Muscle of arm (tissue), 14 donors: ENCODE measurements at places on chromosomes 16 and 17.

DNA sequence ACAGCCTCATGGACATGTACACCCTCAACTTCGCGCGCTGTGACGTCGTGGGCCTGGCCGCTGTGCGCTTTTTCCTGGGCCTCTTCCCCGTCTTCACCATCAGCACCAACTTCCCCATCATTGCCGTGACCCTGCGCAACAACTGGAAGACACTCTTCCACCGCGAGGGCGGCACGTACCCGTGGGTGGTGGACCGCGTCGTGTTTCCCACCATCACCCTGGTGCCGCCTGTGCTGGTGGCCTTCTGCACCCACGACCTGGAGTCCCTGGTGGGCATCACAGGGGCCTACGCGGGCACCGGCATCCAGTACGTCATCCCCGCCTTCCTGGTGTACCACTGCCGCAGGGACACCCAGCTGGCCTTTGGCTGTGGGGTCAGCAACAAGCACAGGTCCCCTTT lies 23.5 kb downstream of the GRIN2C start:
- DNase-seq: no peak

- DNase-seq: peak; percentile 36
Observed at GRCh38 chr17:47789611-47790561, 31.7 kb downstream of the OSBPL7 start.

DNA sequence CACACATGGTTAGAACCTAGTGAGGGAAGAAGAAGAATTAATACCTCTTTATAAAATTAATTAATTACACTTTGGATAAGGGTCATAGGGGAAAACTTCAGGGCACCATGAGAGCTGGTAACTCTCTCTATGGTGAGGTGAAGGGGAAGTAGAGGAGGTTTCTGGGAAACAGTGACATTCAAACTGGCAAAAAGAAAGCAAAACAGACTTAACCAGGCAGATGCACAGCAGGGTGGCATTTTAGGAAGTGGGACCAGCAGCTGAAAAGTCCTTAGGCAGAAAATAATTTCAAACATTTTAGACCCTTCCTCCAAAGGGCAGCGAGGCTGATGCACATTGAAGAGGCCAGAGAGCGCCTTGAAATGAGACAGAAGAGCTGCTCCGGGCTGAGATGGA lies 157.8 kb downstream of the CDH13 start:
- no peak for DNase-seq

DNA sequence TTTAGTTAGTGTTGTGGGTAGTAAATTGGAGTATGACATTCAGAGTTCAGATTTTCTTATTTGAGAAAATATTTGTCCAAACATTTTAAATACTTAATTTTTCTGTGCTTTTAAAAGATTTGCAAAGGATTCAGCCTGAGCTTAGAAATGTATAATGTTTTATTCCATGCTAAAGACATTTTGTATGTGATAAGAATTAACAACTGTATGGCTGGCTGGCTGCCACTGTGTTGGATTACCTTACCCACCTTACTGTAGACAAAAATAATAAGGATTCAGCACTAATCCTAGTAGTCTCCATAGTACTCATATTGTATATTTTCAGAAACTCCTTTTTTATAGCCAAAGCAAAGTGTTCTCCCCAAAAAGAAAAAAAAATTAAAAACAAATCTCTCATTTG lies 74.8 kb downstream of the TANC2 start:
- DNase-seq: no peak

DNA sequence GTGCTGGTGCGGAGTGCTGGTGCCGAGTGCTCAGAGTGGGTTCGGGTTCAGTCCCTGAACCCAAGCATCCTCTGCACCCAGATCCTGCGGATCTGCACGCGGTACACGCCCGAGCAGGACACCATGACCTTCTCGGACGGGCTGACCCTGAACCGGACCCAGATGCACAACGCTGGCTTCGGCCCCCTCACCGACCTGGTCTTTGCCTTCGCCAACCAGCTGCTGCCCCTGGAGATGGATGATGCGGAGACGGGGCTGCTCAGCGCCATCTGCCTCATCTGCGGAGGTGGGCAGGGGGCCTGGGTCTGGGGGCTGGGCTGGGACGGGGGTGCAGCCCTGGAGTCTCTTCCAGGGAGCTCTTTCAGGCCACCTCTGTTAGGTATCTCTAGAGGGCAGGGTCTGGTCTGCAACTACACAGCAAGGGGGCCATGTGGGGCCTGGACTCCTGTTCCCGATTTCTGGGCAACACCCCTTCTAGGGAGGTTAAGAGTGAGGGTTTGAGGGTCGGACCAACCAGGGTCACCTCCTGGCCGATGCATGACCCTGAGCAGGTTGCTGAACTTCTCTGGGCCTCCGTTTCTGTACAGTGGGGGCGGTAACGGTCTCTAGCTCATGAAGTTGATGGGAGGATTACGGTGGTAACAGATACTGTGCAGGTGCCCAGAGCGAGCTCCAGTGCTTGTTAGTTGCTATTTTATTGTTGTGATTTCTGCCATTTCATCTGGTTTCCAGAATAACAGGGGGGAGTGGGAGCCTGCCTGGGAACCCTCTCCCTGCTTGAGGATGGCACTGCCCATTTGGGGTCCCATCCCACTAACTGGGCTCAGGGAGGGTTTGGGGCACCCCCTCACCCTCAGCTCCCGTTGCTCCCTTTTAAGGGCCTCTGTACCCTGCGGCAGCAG lies 10.1 kb downstream of the GJD3 start:
- DNase-seq: no peak

DNA sequence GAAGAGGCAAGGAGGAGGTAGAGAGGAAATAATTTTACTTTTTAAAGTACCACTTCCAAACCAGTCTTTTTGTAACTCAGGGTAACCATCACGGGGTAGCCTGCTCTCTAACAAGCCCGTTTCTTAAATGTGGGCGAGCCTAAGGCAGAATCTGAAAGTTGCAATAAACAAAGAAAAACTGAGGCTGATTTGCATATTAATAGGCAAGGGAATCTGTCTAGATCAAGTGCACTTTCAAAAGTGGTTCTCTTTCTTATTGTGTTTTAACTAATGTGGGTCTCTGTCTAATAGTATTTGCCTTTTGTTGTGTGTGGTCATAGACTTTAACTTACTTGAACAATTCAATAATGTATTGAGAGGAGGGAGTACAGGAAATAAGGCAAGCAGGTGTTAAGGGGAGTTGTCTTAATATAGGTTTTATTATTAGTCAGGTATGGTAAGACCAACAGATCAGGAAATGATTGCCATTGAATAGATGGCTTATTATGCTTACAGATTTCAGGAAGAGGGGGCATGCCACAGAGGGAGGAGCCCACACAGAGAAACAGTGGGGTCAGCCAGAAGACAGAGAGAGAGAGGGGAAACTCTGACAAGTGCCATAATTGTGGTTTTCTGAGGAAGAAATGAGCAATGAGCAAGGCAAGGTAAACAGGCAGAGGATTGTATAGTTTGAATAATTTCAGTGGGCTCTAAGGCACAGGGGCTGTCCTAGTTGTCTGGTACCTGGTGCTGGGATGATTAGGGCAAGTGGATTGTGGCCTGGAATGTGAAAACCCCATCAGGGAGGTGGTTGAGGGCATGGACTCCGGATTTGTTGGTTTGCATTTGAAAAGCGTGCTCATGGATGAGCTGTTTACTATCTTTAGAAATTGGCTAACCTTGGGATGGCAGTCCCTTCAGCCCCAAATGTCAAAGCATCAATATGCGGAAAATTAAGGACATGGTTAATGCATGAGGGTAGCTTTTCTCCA lies 237.2 kb downstream of the TOX3 start:
- no peak for DNase-seq

DNA sequence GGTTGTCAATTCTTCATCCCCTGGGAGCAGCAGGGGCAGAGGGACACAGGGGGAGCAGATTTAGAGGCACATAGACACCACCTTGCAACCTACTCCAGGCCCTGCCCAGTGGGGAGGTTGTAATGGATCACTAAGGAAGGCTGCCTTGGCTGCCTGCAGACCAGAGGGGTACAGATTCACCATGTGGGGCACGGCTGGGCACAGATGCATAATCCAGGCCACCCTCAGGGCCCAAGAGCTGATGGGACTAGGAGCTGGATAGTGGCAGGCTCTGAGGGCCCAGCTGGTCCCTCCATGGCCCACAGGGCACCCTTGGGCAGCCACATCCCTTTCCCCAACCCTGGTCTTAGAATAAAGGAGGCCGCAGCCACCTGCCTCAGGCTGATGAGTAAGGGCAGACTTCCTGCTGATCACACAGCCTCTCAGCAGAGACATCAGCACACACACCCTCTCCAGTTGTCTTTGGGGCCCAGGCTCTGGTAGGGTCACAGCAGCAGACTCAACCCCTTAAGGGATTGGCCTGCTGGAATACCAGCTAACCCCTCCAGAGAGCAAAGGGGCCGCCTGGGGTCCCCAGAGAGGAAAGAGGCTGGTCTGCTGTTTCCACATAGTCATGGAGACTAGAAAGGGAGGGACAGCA lies 224.9 kb downstream of the GSG1L start:
- no peak for DNase-seq

DNA sequence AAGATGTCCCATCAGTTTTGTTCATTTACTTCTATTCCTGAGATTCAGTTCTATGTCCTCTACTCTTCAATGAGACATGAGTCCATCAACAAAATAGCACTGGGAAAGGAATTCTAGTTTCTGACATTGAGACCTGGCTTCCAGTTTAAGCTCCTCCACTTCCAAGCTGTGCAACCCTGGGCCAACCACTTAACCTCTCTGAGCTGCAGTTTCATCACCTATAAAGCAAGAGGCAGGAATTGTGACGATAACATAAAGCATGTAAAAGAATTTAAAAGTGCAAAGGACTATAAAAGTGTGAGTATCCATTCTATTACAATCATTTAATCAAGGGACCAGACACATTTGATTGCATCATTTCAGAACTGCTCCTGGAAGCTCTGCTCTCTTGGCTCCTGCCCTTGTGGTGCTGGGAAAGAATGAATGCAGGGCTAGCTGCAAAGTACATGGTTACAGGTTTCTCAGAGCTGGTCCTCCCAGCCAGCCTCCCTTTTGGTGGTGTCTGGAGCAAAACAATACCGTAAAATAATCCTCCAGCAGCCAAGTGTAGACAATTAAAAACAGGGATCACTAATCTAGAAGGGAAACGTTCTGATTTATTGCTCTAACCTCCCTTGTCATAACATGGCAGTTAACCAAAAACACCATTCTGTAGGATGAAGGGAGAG lies 113.9 kb downstream of the VPS53 start:
- no peak for DNase-seq

DNA sequence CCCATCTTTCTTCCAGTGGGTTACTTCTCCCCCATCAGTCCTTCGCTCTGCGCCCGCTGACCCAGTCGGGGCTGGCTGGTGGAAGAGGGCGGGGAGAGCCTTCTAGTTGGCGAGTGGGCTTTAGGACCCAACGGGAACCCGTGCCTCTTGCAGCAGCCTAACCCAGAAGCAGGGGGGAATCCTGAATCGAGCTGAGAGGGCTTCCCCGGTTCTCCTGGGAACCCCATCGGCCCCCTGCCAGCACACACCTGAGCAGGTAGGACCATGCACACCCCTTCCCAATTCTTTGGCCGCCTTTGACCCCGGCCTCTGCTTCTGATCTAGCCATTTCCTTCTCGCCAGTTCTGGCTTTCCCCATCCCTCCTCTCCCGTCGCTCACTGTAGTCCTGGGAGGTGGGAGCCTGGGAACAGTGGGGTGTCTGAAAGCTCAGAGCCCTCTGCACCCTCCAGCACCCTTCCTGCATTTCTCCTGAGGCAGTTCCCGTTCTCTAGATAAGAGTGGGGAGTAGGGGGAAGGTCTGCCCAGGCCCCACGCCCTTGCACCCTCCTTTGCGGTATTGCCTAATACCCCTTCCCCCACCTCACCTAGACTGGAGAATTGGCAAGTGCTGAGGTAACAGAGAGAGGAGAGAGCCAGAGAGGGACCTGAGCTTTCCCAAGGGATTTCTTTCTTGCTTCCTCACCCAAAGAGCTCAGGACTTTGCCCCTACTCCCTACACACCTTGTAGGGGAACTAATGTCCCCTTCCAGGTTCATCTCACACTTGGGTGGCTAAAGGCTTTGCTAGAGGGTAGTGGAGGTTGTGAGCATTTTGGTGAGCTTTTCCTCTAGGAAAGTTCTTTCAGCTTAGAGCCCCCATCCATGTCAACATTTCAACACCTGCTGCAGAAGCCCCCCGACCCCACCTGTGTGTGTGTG lies at the start of gene RARA:
Gene RARA, plus strand, starts transcription at position 150 of the 918 bp plus-strand sequence. CDS start 22,039 bp downstream, outside the sequence.
- peak; percentile 64 for DNase-seq

GRCh38 chr17:68870976-68871375 lies 84.2 kb downstream of the ABCA8 start:
- DNase-seq: no peak

GRCh38 chr17:16945136-16945482 lies 26.8 kb downstream of the TNFRSF13B start:
- DNase-seq: no peak

DNA sequence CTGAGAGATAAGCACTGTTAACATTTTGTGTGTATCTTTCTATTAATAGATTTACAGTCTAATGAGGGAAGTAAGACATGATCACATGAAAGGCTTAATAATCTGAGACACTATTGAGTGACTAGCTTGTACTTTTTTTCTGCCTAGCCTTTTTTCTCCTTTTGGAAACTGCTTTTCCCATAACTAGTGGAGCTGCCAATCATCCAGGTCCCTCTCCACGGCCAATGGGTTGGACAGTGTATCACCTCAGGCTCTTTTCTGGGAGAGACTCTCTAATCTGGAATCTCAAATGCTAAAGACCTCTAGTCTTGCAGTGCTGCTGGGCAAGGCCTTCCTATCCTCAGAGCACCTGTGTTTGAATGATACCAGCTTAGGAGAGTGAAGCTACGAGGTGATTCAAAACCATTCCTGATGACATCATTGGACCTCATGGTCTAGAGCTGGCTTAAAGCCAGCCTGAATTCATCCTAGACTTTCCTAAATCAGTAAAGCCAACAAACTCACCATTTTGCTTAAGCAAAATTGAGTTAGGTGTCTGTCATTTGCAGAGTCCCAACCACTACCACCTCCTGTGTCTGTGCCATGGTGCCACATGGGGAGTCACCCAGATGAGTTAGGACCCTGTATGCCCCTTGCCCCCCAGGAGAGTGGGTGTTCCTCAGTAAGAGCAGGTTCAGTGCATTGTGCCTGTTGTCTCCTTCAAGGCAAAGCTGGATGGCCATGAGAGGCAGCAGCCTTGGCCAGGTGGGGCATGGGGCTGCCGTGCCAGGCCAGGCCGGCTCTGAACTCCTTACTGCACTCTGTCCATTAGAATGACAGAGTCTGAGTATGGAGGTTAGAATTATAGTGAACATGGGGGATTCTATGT lies 62.9 kb downstream of the SPECC1 start:
- no peak for DNase-seq

GRCh38 chr16:22278441-22279230 lies 18.6 kb upstream of the POLR3E start:
- no peak for DNase-seq

GRCh38 chr16:972316-973002 lies 1.7 kb upstream of the LMF1 start:
- no peak for DNase-seq

DNA sequence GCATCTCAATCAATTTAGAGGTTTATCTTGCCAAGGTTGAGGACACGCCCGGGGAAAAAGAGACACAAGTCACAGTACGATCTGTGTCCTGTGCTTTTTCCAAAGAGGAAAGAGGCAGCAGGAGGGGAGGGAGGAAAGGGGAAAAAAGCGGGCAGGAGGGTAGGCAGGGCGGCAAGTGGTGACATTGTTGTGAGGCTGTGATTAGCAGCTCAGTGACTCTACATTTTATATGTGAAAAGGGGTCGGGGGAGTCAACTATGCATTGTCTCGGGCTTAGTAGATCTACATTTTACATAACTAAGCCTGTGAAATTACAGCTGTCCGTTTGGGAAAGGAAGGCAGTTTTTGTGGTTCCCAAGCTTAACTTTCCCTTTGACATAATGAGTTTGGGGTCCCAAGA lies 22.2 kb upstream of the RIPOR1 start:
- DNase-seq: no peak
